ENCODE measurements at places on chromosomes 5 and 9.

GRCh38 chr9:120936764-120937122, 10.1 kb upstream of the TRAF1 start:
- DNase-seq = no peak

- DNase-seq = no peak
These were observed 220.5 kb upstream of the ADRA1B start for GRCh38 chr5:159695741-159696294.

GRCh38 chr9:128162215-128163026, 2.4 kb downstream of the BBLN start:
- DNase-seq = peak; percentile 5

DNA sequence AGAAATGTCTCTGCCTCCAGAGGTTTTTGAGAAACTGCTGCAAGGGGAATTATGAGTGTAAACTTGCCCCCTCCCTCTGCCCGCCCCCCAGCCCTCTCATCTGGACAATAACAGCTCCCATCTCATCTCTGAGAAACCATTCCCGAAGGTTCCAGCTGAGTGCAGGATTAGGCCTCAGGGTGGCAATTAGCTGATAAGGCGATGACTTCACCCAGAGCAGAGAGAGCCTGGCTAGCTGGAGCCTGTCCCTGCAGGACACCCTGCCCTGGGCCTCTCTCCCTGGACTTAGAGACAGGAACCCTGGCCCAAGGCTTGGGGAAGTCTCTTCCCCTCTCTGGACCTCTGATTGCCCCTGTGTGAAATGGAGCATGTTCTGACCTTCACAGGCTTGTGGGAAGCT, 45.7 kb upstream of the HAND1 start:
- DNase-seq = peak; percentile 63

DNA sequence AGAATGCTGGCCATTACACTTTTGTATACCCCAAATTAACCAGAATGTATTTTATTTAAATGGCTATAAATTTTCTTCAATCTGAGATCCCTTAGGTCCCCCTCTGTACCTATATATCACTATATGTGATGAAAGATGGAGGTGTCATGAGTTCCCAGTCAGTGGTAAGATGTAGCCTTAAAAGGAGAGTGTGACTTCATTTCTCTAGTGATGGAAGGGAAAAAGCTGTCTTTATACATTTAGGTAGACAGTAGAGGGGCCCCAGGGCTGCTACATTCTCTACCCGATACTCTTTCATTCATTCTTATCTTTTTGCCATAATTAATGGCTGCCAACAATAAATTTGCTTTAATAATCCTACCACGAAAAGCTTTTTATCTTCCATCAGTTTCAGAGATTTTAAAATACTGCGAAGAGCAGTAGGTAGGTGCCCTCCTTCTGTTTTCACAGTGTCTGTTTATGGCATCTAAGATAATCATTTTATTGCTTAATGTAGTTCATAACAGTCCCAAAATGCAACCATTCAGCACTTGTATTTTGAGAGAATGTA, 301.3 kb downstream of the ZNF608 start:
- no peak for DNase-seq

- peak; percentile 54 for DNase-seq
These were observed 253.5 kb upstream of the HAPLN1 start for GRCh38 chr5:83973925-83974815.

GRCh38 chr5:135398855-135399793, at the start of gene MACROH2A1:
Gene MACROH2A1, minus strand, starts transcription at chr5:135399231. Its CDS starts 10,138 bp downstream, at chr5:135389093.
- peak; percentile 97 for DNase-seq

GRCh38 chr5:138843316-138844124, 31.6 kb downstream of the LRRTM2 start:
- DNase-seq = peak; percentile 52

GRCh38 chr5:124461941-124462340, 284.5 kb downstream of the ZNF608 start:
- DNase-seq = no peak

GRCh38 chr5:150278916-150279315, 10.7 kb downstream of the CAMK2A start:
- peak; percentile 49 for DNase-seq

GRCh38 chr5:168513861-168514428, 15.2 kb upstream of the FBLL1 start:
- DNase-seq = no peak

DNA sequence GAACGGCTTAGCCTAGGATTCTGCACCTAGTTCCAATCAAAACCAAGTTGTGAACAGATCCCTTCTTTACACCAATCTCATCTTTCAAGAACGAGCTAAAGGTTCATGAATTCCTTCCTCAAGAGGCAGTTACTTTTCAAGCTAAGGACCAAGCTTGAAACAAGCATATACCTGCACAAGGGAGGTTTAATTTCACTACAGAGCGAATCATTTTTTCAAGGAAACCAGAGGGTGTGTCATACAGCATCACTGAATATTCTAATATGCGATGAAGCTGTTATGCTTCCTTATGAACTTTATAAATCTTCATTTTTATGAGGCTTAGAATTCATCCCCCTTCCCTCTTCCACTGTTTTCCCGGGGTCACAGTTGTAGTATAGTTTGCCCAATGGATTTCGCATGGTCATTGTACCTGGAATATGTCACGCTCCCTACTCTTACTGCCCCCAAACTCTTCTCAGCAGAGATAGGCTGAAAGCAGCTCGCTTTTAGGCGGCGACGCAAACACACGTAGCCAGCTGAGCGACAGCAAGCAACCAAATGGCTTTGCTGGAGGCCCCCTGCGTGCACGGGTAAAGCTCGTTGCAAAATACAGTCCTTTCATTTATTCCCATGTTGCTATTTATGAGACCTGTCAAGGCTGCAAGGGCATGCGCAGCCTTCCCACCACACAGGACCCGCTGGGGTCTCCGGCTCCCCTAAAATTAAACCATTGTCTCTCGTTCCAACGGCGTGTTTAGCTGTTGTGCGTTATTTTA, 832 bp downstream of the LMBRD2 start:
- peak; percentile 78 for DNase-seq

DNA sequence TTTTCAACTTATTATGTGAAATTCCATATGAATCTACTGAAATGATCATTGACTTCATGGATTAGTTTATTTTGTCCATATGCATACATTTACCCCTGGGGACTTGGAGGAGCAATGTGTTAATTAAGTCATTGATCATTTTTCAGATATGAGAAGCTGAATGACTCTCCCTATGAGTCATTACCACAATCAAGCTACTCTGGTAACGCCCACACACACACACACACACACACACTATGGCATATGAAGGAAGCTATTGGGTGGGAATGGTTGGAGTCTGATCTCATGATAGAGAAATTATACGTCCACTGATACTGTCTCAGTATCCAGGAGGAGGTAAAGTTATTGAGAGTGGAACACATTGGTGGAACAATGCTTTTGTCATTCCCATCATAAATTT, 528.9 kb downstream of the AGTPBP1 start:
- no peak for DNase-seq

- DNase-seq = peak; percentile 85
These were observed 5.9 kb upstream of the STC2 start for GRCh38 chr5:173333925-173334661.

DNA sequence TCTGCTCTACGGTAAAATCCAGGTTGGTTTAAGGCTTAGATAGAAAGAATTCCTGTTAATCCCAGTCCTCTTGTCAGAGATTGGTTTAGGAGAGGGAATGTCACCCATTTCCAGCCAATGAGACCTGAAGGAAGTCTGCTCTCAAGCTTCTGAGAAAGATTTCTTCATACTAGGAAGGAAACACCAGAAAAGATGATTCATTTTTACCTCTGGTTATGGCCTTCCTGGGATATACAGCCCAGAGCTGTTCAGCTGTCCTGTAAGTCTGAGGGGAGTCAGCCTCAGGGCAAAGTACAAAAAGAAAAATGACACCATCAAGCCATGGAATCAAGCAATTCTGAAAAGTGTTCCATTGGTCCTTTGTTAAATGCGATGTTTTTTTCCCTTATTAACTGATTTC, 18.6 kb upstream of the CFAP95 start:
- no peak for DNase-seq

- no peak for DNase-seq
These were observed 32.5 kb upstream of the SNAPC3 start for GRCh38 chr9:15390201-15390600.

DNA sequence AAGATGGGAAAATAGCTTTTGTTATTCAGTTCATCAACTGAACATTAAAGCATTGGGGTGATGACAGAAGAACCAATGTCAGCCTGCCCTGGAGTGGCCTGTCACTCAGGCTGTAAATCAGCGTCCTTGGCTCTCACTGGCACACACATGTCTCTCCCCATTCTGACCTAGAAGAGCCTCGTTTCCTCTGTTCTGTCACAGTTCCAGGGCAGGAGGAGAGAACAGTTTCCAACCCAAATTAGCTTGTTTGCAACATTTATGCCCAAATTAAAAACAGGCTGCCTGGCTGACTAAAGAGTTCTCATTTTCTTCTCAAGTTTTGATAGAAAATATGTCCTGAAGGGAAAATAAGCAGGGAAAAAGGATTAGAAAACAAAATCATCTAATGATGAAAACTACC, 520.1 kb downstream of the CHSY3 start:
- DNase-seq = peak; percentile 24

DNA sequence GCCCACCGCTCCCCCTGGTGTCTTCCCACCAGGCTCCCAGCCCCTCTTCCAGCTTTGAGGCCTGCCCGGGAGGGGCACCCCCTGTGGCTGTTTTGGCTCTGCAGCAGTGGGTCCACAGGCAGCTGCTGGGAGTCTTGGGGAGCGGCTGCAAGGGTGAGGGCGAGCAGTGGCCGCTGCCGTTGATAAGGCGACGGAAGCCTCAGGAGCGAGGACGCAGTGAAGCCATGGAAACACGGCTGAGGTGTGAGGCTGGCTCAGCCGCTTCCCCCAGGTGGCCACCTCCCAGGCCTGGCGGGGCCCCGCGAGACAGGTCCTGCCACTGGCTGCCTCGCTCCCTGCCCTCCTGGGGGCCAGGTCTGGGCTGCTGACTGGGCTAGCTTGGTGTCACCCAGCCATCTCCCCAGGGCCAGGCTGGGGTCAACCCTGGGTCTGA, 41.5 kb downstream of the CXXC5 start:
- no peak for DNase-seq

GRCh38 chr5:30413540-30413939, 779.9 kb upstream of the CDH6 start:
- DNase-seq = peak; percentile 3

- DNase-seq = no peak
These were observed 59.0 kb downstream of the DRD1 start for GRCh38 chr5:175384724-175385552.

GRCh38 chr5:2841208-2841607, 89.7 kb upstream of the IRX2 start:
- no peak for DNase-seq

DNA sequence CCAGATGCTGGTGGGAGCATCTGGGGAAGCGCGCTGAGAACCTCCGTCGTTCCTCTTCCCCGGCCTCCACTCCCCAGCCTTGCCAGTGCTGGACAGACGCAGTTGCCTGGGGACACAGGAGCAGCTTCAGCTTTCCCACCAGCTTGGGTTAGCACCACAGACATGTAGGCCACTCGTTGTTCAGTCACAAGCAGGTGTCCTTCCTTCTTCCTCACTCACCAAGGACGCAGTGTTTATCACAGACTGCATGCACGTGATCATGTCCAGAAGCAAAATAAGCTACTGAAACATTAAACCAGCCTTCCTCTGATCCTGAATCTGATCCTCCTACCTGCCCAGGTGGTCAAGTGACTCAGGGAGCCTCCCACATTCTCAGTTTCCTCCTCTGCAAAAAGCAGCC, 232.9 kb downstream of the SYK start:
- no peak for DNase-seq

- no peak for DNase-seq
These were observed 139.5 kb downstream of the RGS3 start for GRCh38 chr9:113603048-113603375.
